ENCODE measurements at places on chromosomes 6 and 20.
A peak's percentile ranks its signal among the peaks of the same experiment; 100 is the strongest.

GRCh38 chr6:166318649-166319600, 10.7 kb upstream of the PRR18 start:
- DNase-seq = no peak

GRCh38 chr6:9487128-9487527, 927.7 kb downstream of the TFAP2A start:
- no peak for DNase-seq

DNA sequence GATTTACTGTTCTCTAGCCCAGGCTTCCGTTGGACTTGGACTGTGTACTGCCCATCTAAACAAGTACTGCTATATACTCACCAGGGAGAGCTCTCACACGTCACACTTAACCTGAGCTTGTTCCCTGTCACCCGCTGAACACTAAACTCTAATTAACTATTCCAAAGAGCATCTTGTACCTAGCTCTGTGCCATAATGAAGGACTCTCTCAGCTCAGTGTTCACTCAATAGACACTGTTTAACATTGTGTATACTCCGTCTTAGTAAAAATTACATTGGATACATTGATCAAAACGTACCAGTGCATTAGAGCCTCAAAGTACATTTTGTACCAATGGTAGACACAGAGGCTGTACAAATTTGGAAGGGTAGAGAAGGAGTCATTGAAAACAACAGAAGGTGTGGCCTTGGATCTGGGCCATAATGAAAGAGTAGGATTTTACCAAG, 55.4 kb upstream of the EPHA7 start:
- DNase-seq = no peak

DNA sequence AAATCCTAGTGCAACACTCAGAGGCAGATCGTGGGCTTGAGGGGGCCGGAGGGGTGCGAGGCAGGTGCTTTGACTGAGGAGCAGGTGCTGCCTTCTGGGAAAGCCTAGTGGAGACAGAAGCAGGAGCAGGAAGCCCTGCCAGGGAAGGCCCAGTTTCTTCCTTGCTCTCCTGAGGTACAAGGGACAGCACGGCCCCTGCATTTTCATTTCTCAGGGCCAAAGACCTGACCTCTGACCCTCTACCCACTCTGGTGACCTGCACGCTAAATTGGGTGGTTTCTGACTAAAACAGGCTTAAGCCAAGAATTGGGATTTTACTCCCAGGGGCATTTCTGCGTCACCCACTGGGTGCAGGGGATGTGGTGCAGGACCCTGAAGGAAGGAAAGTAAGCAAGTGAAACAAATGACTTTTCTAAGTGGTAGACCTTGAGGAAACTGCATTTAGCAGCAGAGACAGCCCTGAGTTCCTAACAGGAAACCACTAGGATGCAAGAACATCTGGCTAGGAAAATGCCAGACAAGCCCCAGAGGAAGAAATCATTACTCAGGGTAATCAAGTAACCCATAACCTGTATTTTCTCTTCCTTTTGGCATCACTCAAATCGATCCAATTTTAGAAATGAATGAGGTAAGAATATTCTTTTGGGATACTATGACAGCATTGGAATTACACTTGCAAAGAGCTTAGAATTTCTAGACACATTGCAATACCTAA, 141.7 kb downstream of the CD164 start:
- peak; percentile 76 for DNase-seq

DNA sequence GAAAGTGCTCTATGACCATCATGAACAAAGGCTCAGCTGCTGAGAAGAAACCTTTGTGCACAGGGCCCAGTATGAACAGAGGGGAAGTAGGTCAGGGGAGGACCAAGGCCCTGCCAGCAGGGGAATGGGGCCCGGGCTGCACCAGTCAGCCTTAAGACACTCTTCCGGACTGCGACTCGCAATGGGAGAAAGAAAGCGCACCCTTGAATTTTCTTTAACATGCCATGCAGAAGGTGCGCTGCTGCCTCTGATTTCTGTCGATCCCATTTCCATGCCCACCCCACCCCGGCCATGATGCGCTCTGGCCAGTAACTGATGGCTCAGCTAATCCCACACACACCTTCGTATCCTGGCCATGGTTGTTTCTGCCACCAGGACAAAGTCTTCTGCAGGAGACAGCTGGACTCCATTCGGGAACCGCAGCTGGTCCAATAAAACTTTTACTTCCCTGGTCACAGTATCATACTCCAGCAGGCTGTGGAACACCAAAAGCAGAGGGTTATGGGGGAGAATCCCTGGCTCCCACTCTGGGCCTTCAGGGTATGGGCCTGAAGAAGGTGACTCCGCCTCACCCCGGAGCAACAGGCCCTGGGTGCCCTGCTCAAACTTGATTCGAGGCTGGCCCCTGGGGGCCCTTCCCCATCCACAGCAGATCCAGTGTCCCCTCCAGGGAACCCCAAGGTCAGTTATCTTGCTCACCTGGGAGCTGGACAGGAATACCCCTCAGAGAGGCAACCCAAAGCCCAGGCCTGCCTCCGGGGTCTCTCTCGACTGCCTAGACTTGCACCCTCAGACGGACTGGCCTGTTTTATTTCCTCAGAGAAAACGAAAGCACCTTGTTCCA, 20.3 kb downstream of the CST7 start:
- DNase-seq = no peak

- no peak for DNase-seq
These were observed 21.5 kb upstream of the HLA-C start for GRCh38 chr6:31293343-31293742.

DNA sequence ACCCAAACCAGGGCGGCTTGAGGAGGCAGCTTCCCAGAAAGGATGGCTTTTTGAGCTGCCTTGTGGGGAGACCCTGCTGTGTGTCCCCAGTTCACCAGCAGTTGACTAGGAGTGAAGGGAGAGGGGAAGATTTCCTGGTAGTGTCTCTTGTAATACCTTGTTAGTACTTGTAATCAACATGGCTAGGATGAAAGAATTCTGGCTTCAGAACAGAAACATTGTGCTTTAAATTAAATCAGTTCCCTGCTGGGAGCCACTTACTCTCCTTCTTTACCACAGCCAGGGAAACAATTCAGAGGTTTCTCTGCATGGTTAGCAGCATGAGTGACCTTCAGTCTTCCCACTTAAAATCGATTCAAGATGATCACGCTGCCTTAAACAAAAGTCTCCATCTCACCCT, 525.4 kb upstream of the ID4 start:
- no peak for DNase-seq

- no peak for DNase-seq
These were observed 1.7 kb downstream of the ARG1 start for GRCh38 chr6:131574686-131575085.

GRCh38 chr6:99498421-99498820, 16.8 kb downstream of the USP45 start:
- DNase-seq = peak; percentile 5

DNA sequence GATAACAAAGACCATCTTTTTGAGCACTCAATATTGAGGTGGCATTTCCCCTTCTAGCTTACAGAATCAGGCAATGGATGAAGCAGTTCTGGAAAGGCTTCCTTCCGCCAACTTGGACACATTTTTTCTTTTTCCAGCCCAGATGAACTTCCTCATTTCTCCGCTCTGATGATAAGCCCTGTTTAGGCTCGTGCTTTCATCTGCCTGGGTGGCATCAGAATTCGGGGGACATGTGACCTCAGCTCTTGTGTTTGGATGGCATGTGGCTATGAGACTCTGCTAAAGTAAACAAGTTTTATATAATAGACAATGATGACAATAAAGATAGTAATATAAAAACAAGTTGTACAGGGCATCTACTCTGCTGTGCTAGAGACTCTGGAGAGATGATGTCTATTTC, 796.7 kb downstream of the DHX35 start:
- no peak for DNase-seq

DNA sequence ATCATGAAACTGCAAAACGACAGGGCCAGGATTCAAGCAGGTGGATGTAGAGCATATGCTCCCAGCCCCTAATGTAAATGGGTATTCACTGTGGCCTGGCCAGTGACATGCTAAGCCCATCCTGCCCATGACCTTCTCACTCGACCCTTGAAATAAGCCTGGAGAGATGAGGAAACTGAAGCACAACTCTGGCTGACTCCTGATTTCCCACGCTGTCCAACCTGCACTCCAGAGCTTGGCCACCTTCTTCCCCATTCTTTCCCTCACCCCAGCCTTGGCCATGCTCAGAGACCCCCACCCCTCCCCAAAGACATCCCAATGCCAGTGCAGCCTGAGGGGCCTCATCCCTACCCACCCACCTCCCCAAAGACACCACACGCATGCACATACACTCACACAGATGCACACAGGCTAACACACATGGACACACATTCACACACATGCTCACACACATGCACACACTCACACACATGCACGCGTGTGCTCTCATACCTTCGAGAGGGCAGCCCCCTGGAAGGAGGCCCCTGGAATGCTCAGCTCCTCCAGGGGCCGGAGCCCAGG, 12.4 kb downstream of the TFEB start:
- no peak for DNase-seq
